ENCODE measurements at places on chromosomes 11 and 22.

DNA sequence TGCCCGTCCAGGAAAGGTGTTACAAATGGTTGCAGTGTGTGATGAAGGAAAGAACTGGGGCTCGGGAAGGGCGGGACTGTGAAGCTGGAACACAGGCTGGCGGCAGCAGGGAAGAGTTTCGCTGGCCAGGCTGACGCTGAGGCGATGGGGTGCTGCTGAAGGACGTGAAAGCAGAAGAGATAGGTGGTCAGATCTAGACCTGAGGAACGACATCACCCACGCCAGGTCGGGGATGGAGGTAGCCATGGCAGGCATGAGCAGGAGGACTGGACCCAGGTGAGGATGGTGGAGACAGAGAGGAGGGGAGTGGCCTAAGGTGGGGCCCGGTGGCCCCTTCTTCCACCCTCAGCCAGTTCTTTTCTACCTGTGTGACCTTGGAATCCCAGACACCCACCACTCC lies 9.1 kb downstream of the CDC42EP2 start:
- no peak for DNase-seq

GRCh38 chr11:116778556-116778955 lies 5.8 kb upstream of the BUD13 start:
- no peak for DNase-seq

DNA sequence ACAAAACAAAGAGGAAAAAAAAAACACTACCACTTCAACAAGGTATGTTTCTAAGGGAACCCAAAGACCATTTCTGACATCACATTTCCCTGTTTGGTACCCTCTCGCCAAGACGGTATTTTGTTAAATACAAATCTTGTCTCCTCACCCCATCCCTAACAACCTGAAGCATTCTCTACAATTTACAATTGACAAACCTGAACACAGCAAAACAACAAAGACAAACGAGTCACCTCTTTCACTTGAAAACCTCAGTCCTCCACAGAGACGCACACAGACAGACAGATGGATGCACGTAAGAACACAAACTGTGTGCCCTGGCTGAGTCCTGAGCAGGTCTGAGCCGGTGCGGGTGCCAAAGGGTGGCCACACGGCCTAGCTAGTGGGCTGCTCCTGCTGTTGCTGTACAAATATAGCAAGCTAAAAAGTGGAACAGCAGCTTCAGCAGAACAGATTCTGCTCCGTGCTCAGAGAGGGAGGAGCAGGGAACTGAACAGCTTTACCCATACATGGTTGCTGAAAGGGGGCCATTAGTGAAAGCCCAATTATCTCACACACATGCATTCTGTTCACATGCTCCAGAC lies 28.5 kb downstream of the CELF1 start:
- DNase-seq, result peak; percentile 40

GRCh38 chr22:27685515-27685914 lies 116.0 kb downstream of the MN1 start:
- DNase-seq, result no peak

DNA sequence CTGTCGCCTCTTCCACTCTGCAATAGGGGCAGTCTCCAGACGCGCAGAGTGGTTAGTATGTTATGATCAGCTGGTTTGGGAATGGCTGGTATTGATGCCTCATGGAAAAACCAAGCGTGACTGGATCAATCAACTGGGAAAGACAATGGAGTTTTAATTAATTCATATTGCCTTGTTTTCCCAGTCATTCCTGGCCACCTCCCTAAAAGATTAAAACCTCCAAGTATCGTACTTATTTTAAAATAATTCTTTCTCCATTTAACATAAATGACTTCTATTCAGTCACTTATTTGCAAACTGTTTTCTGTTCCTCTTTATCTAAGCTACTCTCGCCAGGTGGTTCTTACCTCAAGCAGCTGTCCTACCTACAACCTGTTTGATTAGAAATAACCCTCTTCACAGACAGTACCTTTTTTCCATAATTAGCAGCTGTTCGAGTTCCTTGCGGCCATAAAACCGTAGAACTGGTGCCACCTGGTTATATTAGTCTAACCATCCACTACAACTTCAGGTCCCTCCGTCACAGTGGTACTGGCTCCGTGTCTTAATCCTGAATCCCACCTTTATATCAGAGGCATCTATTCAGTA lies 898 bp downstream of the ZNF215 start:
- DNase-seq, result no peak

- no peak for DNase-seq
These were observed 9.9 kb upstream of the ACER3 start for GRCh38 chr11:76850815-76851214.

Data from lung microvascular endothelial cell (primary cell).